ENCODE measurements at places on chromosomes 2 and 18.

DNA sequence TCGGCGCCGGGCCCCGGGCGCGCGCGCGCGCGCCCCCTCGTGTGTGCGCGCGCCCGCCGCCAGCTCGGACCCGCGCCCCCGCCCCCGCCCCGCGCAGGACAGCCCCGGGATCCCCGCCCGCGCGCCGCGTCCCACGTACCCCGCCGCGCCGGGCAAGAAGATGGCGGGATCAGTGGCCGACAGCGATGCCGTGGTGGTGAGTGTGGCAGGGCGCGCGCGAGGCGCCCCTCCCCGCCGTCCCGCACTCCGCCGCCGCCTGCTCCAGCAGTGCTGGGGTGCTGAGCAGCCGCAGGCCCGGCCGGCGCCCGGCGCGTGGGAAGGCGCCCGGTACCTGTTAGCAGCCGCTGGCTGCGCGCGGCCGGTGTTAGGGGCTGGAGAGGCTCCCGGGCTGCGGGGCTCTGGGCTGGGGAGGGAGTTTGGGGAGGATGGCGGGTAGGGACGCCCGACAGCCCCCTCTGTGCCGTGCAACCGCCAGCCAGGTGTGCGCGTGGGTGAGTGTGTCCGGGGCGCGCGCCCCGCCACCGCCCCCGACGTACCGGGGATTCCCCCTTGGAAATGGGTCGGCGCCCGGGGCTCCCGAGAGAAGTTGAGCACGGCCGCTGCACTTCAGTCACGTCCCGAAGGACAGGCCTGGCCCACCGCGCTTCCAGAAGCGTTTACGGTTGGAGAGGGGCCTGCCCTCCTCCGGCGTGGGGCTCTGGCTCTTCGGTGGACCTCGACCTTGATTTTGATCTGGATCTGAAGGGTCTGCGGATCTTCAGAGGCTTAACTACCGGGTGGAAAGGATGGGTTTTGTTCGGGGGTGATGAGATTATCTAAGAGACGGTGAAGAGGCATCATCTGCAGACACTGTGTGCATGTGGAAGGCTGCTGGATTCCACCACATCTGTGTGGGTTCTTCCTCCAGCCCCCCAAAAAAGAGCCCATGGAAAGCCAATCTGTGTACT is 697 bp downstream of the LGALSL start:
- no peak for DNase-seq

DNA sequence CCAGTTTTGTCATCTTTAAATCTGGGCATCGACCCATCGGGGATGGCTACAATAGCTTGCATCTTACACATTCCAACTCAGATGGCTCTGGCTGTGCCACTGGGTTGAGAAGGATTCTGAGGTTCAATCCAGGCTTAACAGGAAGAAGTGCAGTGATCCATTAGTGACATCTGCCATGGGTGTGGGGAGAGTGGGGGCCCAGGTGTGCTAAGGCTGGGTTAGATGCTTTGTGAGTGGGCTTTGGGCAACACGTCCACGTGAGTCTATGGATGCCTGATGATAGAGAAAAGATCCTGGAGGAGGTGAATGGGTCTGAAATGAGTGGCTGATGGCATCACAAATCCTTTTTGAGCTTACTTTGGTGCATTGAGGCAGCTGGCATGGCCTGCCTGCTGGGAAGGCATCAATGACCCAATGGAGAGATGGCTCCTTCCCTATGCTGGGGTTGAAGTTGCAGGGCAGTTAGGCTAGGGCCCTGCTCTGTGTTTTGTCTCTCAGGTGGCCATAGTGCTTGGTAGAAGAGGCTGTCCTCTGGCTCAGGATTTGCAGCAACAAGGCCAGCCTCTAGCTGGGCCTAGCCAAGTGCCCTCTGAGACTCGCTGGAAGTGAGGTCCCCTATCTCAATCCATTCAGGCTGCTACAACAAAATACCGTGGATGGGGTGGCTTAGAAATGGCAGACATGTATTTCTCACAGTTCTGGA is 56.7 kb downstream of the HS1BP3 start:
- no peak for DNase-seq

DNA sequence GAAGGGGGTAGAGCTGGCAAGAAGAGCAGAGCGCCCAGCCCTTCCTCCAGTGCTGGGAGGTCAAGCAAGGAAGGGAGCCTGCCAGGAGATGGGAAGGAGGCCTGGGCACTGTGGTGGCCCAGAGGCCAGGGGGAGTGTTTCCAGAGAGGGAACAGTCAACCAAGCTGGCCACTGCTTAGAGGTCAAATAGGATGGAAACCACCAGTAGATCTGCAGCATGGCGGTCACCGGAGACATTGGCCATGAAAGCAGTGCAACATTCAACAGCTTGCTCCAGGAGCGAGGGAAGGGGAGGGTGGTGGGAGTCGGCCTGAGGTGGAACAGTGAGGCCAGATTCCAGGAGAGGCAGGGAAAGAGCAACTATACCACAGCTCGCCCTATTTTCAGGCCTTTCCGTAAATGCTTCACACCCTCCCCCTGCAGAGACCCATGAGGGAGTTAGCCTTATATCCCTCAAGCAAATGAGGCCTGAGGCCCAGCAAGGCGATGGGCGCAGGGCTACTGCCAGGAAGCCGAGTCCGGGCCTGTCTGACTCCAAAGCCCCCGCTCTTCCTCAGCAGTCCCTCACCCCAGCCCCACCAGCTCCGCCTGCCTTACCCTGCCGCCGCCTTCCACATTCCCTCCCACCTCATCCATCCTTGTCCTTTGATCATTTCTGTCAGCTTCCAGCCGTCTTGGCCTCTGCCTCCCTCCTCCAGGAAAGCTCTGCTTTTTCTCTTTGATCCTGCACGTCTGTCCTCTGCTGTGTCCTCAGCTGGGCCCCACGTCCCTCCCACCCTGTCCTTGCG is 17.0 kb downstream of the KCNK3 start:
- no peak for DNase-seq

- DNase-seq = peak; percentile 90
These were observed 72.7 kb upstream of the LYPD6B start for GRCh38 chr2:148965623-148966437.

- no peak for DNase-seq
These were observed 8.2 kb upstream of the DAPL1 start for GRCh38 chr2:158786897-158787296.

- DNase-seq = no peak
These were observed 33.3 kb upstream of the FIGN start for GRCh38 chr2:163768881-163769695.

- no peak for DNase-seq
These were observed 73.8 kb downstream of the AQP4 start for GRCh38 chr18:26791676-26792075.

- DNase-seq = no peak
These were observed 292.1 kb upstream of the FBXO11 start for GRCh38 chr2:48198371-48198770.

- no peak for DNase-seq
These were observed 186.4 kb downstream of the PIK3C3 start for GRCh38 chr18:42141439-42141838.
